GM04504 (cell line): ENCODE measurements at places on chromosomes 3 and 15.

- no peak for DNase-seq
Measured at GRCh38 chr3:57733790-57734189, 22.3 kb upstream of the SLMAP start.

DNA sequence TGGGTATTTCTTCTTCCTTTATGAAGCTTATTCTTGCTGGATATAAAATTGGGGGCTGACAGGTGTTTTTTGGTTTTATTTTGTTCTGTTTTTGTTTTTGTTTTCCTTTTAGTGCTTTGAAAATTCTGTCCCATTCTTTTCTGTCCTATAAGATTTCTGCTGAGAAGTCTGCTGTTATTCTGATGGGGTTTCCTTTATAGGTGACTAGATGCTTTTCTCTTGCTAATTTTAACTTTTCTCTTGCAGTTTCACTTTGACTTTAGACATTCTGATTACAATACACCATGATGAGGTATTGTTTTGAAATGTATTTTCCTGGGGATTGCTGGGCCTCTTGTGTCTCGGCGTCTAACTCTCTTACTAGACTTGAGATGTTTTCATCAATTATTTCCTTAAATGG, 22.8 kb downstream of the TTC14 start:
- no peak for DNase-seq

- DNase-seq, result no peak
Measured at GRCh38 chr3:39972508-39972907, 163.1 kb downstream of the MYRIP start.

DNA sequence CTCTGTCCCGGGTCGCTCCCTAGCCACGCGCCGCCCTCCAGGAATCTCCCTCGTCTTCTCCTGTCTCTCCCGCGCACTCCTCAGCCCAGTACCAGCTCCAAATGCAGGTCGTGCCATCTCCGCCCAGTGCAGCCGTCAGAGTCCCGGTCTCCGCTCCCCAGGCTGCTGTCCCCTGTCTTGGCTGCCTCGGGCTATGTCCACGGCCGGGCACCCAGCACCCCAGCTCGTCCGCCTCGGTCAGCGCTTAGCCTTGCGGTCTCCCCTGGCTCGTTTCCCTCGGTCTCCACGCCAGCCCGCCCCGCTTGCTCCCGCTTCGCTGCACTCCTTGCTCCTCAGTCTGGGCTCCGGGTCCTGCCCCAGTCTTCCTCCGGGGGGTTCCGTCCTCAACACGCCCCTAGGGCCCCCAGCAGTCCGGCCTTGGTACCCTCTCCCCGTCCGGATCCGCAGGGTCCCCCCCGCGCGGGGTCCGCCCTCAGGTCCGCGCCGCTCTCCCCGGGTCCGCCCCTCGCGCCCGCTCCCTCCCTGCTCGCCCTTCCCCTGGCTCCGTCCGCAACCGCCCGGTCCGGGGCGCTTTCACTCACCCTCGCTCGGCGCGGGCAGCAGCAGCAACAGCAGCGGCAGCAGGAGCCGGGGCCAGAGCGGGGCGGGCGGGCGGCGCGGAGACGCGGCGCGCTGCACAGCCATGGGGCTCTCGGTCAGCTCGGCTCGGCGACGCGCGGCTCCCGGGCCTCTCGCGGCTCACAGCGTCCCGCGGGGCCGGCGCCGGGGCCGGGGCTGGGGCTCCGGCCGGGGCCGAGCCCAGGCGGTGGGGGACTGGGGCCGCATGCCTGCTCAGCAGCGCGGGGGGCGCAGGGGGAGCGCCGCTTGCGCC, 462 bp downstream of the IGDCC3 start:
- no peak for DNase-seq

- no peak for DNase-seq
Measured at GRCh38 chr15:51750792-51751696, at the start of gene TMOD2. Gene TMOD2 (plus strand): TSS chr15:51751597. CDS start chr15:51766442, 14,845 bp downstream.
